ENCODE measurements at places on chromosomes 2 and 18.

GRCh38 chr18:21452796-21453510 is 147.6 kb downstream of the ESCO1 start:
- no peak for DNase-seq

DNA sequence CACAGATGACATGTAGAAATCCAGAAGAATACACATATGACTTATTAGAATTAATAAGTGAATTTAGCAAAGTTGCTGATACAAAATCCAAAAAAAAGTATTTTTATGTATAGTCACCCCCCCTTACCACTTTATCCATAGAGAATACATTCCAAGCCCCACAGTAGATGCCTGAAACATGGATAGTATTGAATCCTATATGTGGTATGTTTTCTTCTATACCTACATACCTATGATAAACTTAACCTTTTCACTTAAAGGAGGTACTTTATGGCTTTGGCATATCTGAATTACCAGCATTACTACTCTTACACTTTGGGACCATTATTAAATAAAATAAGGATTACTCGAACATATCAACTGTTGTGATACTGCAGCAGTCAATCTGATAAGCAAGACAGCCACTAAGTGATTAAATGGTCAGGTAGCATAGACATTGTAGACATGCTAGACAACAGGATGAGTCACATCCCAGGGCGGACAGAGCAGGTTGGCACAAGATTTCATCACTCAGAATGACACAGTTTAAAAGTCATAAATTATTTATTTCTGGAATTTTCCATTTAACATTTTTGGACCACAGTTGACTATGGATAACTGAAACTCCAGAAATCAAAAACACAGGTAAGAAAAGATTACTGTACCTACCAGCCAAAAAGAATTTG is 208.2 kb upstream of the CHAC2 start:
- DNase-seq, result no peak

- no peak for DNase-seq
These were observed 65.6 kb downstream of the SCG2 start for GRCh38 chr2:223536546-223536945.

- DNase-seq, result no peak
These were observed 8.8 kb downstream of the PDCD1 start for GRCh38 chr2:241849616-241850543.

DNA sequence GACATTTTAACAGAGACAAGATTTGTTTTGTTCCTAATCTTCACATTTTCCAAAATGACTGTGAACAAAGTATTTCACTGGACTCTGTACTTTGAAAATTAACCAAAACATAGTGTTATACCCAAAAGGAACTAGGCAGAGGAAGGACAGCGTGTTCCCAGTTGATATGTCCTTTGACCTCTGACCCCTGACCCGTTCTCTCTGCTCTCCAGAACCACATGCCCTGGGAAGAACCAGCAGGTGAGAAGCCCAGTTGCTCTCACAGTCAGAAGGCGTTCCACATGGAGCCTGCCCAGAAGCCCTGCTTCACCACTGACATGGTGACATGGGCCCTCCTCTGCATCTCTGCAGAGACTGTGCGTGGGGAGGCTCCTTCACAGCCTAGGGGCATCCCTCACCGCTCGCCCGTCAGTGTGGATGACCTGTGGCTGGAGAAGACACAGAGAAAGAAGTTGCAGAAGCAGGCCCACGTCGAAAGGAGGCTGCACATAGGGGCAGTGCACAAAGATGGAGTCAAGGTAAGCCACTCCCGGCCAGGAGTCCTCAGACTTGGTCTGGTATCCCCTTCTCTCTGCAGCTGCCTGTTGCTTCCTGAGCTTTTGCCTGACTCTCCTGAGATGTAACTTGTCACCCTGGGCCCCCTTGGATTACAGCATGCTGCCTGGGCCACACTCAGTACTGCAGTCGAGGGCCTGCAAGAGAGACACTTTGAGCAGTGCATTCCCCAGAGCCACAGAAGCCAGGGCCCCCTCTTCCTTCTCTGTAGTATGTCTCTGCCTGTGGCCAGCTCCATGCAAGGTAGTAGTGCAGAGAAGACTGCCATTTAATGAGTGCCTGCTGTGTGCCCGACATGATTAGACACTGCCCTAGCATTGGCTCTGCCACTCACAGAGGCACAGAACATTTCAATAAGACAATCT is 94.3 kb downstream of the ARHGEF4 start:
- no peak for DNase-seq

- DNase-seq, result no peak
These were observed 55.2 kb upstream of the NRP2 start for GRCh38 chr2:205627085-205627484.

- DNase-seq, result no peak
These were observed 107.6 kb upstream of the MSH6 start for GRCh38 chr2:47675196-47675825.

DNA sequence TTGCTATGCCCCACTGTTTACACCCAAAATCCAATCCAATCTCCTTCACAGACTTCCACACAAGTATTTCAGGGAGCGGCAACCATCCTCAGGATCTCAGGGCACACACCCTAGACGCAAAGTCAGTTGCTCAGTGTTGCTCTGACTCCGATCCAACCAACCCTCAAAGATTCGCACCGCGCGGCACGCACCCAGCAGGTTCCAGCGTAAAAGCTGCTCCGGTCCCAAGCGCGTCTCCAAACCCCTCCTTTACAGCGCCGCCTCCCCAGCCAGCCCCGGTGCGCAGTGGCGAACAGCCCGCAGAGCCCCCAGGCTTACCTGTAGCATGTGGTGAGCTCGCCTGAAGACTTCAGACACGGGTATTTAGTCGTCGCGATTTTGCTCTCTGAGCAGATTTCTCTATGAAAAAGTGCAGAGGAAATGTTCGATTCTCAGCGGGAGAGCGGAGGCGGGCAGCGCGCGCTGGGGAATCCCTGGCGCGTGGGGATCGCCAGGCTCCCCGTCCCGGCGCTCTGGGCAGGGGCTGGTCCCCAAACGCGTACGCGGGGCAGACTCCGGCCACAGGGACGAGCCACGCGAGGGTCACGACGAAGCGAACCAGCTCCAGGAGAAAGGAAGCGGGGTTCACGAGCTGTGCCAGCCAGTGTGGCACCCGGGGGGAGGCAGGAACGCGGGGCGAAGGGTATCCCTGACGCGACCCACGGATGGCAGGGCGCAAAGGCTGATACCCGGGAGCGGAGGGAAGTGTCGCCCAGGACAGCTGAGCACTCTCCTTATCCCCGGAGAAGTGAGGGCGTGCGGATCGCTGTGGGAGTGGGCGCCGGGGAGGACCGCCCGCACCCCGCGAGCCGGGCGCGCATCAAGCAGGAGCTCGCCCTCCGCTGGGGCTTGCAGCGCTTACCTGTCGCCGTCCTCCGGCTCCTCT is 650 bp downstream of the CCBE1 start:
- DNase-seq, result peak; percentile 17

- no peak for DNase-seq
These were observed 122.7 kb downstream of the TWIST2 start for GRCh38 chr2:238970553-238971081.

GRCh38 chr2:33583194-33583938 is 15.7 kb downstream of the FAM98A start:
- DNase-seq, result no peak

DNA sequence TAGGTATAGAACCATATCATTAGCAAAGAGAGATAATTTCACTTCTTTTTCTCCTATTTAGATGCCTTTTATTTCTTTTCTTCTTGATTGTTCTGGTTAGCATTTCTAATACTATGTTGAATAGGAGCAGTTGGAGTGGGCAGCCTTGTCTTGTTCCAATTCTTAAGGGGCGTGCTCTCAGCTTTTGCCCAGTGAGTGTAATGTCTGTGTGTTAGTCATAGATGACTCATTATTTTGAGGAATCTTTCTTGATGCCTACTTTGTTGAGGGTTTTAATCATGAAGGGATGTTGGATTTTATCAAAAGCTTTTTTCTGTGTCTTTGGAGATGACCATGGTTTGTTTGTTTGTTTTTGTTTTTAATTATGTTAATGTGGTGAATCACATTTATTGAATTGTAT is 1453.1 kb upstream of the SLC39A10 start:
- no peak for DNase-seq

- DNase-seq, result no peak
These were observed 24.4 kb downstream of the EMILIN2 start for GRCh38 chr18:2871111-2871720.

DNA sequence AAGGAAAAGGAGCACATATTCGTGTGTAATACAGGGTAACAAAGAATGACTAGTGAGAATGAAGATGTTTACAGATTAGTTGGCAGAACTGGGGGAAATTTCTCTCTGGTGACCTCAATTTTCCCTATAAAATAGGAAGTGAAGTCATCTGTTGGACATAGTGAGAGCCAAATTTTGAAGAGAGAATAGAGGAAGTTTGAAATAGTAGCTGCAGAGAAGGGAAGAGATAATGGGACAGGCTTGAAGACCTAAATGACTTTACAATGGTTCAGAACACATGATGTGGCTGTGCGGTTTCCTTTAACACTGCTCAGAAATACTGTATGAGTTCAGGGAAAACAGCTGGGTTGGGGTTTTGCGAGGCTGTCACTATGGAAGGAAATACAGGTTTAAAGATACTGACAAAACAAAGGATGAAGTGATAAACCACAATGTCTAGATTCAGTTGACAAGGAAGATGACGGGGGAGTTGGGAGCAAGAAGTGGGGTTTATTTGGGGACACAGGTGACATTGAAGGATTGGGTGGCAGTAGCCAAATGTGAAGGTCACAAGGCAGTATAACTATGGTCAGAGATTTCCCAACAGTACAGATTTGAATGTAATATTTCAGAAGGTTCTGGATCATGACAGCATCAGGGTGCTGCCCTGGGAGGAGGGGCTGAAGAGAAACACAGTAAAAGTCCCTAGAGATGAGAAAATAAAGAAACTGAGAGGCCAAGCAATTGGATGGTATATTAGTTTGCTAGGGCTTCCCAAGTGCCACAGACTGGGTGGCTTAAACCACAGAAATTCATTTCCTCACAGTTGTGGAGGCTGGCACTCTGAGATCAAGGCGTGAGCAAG is 82.6 kb upstream of the TANK start:
- no peak for DNase-seq

DNA sequence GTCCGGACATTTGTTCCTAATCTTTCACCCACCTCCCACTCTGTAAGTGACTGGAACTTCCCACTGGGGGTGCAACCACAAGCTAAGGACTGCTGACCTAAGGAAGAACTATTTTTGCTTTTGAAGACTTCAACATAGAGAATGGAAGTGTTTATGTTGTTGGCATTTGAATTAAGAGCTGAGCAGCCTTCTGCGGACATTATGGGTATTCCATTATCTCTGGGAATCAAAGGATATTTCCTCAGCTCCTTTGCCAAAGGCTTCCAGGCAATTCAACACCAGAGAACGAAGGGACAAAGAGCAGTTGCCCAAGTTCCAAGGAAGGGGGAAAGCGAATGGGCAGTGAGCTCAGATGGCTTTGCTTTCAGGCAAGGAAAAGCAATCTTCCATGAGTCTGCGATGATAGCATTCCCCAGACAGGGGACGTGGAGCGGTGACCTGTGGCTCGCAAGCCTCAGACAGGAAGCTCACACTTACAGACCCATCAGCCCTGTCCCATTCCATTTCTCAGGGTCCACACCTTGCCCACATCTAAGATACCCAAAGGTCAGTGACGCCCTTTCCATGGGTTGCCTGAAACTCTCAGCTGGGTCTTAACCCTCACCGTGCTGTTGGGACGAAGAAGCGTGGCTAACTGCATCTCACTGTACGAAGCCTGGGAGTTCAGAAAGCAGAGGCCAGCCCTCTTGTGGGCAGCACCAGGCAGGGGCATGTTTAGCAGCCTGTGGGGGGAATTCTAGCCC is 116.8 kb downstream of the COPS8 start:
- DNase-seq, result no peak

DNA sequence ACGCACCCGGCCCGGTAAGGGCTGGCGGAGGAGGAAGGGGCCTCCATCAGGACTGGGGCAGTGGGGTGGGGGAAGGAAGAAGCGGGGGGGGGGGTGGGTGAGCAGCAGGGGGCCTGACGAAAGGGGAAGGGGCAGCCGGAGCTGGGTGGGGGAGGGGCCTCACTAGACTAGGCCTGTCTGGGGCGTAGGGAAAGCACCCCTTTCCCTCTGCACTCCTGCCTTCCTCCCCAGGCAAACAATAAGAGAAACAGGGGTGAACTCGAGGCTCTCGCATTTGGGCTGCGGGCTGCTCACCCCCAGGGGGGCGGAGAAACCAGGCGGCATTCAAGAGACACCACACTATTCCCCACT is 82.7 kb upstream of the POMC start:
- DNase-seq, result no peak

DNA sequence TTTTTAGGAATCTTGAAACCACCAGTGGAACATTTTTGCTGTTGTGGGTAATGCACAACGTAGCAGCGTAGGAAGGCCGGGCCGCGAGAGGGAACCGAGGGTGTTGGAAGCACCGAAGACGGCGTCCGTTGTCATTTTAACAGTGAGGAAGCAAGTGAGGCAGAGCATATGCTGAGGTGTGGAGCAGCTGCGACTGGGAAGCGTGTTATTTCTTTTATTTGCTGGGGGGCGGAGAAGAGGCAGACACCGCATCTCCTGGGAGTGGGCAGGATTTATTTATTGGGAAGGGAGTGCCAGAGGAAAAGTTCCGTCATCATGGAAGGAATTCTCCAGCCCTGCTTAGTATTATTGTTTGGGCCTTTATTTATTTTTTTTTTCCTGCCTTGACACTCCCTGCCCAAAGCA is 232.8 kb downstream of the KLHL29 start:
- no peak for DNase-seq

DNA sequence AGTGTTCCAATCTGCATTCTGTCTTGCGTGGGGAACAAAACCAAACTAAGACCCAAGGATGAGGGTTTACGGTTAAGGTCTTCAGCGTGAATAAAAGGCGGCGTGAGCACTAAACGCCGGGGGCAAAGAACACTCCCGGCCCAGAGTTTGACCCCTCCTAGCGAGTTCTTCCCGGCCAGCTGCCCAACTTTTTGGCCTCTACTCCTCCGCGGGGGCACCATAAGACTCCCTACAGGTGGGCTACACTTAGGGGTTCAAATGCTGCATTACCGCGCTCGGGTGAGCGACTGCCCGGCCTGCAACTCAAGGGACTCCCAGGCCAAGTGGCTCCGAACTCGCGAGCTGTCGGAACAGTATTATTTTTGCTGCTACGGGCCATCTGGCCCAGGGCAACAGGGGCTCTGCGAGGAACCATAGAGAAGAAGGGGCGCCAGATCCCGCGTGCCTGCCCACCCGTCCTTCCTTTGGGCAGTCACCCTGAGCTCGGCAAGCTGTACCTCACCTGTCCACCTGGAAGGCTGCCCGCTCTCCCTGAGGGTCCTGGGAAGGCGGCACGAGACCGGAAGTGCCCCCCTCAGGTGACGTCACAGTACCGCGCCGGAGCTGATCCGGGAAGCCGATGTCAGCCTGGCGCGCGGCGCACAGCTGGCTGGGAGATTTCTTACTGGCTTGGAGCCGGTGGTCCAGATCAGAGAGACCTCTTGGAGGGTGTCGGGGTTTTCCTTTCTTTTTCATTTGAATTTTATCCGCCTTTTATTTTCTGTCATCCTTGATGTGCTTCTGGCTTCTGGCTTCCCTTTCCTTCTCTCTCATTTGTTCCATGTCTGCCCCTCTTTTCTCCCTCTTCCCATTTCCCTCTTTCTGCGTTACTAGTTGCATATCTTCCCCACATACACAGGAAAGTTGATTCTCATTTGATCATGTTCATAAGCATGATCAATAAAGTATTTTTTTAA is at the start of gene LDAH:
Gene LDAH (minus strand): TSS at position 567 of the 956 bp plus-strand sequence. CDS start 21,638 bp downstream, outside the sequence.
- peak; percentile 77 for DNase-seq

- peak; percentile 92 for DNase-seq
These were observed 96.0 kb downstream of the HNMT start for GRCh38 chr2:138060301-138060635.
